Esophagus squamous epithelium (tissue), 5 donors: ENCODE measurements at places on chromosomes 12 and 14.

- DNase-seq: no peak
These were observed 40.5 kb upstream of the MON2 start for GRCh38 chr12:62426089-62426488.

DNA sequence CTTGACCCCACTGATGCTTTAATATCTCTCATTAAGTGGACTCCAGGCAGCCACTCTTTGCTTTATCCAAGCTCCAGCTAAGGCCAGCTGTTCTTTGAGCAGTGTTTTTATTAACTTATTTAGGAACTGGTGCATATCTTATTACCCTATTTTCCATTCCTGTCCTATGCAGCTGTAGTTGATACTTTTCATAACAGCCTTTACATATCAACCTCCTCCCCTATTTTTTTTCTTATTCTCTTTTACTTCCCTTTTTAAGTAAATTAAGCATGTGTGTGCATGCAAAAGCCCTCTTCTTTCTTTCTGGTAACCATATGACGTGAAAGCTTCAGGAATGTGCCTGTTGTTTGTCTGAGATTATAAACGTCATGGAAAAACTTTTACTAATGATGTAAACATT lies 121.2 kb downstream of the PTPRQ start:
- no peak for DNase-seq

GRCh38 chr12:30974746-30975500 lies 48.4 kb downstream of the TSPAN11 start:
- no peak for DNase-seq

- no peak for DNase-seq
These were observed 27.1 kb upstream of the BCDIN3D start for GRCh38 chr12:49869816-49870500.

GRCh38 chr14:101819251-101819990 lies 57.9 kb downstream of the PPP2R5C start:
- DNase-seq: no peak

DNA sequence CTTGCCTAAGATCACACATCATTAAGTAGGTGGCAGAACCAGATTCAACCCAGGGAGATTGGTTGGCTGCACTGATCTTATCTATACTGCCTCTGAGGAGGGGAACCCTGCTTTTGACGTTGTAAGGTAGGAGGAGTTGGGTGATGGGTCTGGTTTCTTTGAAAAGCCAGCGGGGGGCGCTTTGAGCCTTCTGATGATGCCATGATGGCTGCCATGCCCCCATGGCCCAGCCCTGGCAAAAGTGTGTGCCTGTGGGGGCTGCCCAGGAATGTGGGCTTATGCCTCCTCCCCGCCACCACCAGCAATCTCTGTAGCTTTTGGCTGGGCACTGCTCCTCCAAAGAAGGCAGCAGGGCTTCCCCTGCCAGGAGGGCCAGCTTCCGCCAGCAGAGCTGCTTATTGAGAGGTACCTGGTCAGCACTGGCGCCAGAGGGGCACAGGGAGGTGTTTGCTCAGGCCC lies 224.3 kb downstream of the SLC41A2 start:
- DNase-seq: no peak

DNA sequence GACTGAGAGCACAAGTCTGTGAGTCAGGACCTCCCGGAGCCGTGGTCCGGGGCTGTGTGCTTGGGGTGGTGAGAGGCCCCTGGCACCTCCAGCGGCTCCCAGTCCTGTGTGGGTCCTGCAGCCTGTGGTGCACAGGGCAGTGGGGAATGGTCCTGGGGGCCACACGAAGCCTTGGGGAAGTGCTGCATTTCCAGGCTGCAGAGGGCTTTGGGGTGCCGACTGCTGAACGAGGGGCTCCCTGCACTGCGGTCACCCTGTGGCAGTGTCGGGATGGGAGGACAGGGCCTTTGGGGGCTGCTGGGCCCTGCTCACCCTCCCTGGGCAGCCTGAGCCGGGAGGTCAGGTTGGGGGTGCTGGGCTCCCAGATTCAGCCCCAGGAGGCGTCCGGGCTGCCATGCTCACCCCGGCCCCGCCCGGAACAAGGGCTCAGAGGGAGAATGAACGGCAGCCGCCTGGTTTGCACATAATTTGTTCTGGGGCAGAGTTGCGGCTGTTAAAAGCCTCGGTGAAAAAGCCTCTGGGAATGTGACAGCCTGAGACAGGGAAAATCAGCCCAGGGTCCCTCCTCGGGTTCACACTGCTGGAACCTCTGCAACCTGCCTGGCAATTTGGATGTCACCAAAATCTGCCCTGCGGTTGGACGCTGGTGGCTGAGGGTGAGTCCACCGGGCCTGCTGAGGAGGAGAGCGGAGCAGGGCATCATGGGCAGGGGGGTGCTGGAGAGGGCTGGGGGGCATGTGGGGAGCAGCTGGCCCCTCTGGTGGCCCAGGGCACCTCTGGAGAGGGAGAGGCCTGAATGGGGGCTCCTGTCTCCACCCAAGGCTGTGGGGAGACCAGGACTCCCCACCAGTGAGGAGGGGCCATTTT lies 109.2 kb downstream of the KIF26A start:
- no peak for DNase-seq

GRCh38 chr12:117228239-117228638 lies 38.0 kb upstream of the FBXO21 start:
- DNase-seq: no peak

DNA sequence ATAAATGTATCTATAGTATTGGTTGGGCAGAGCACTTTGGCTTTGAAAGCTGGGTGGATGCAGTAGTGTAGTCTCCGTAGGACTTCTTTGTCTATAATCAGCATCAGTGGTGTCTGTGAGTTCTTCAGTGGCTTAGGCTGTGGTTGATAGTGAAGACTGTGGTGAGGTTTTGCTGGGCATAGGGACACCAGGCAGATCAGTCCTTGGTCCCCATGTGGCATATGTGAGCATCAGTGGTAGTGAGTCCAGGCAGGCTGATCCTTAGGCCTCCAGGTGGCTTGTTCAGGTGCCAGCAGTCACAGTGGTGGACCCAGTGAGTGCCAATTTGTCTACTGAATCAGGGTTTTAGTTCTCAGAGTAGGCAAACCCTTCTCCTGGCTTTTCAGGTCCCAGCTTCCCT lies 70.4 kb downstream of the CAND1 start:
- DNase-seq: no peak

GRCh38 chr14:72714094-72714493 lies 179.8 kb downstream of the DPF3 start:
- no peak for DNase-seq

DNA sequence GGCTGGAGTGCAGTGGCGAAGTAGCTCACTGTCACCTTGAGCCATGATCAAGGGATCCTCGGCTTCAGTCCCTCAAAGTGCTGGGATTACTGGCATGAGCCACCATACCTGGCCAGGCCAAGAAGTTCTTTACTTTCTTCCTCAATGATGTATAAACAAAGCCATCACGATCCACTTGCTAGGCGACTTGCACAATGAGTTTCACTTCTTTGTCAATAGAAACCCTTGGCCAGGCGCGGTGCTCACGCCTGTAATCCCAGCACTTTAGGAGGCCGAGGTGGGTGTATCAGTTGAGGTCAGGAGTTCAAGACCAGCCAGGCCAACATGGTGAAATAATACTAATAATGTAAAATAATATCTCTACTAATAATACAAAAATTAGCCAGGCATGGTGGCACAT lies 14.4 kb upstream of the SPSB2 start:
- DNase-seq: no peak
